ENCODE measurements at places on chromosomes 16 and 17.
A peak's percentile ranks its signal among the peaks of the same experiment; 100 is the strongest.

DNA sequence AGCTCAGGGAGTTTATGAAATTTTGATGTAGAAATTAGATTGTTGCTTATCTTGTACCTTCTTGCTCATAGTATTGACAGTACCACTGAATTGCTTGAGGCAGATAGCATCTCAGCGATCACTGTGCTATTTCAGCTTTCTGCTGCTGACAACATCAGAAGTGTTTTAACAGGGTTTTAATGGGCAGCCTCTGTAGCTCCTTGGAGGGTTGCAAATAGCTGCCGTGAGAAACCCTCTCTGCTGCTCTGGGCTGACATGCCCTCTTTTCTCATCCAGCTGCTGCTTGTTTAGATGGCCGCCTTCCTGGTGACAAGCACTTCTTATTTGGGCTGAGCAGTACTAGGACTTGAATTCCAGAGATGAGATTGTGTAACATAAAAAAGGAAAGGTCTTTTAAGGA is 180.2 kb upstream of the TBX2 start:
- DNase-seq = no peak

GRCh38 chr17:82065193-82065637 is 389 bp downstream of the DUS1L start:
- no peak for DNase-seq

DNA sequence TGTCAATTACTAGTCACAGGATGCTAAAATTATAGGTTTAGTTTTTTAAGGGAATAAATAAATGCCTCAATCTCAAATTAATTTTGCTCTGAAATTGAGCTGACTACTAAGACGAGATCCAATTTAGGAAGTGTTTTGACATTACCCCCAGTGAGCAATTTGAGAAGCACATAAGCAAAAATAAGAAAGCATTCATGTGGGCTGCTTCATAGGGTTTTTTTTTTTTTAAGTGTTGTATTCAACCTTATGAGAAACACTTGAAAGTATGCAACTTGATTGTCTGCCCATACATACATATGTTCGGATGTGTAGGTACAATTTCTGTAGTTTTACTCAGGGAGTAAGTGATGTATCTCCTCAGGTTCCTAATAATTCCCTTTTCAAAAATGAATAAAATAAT is 77.6 kb downstream of the PRKCA start:
- DNase-seq = no peak

GRCh38 chr16:80807906-80808305 is 3.5 kb upstream of the CDYL2 start:
- no peak for DNase-seq

- no peak for DNase-seq
Observed at GRCh38 chr17:41521574-41522261, 3.0 kb upstream of the KRT15 start.

- DNase-seq = no peak
Observed at GRCh38 chr16:1874854-1875253, 2.9 kb upstream of the MEIOB start.

DNA sequence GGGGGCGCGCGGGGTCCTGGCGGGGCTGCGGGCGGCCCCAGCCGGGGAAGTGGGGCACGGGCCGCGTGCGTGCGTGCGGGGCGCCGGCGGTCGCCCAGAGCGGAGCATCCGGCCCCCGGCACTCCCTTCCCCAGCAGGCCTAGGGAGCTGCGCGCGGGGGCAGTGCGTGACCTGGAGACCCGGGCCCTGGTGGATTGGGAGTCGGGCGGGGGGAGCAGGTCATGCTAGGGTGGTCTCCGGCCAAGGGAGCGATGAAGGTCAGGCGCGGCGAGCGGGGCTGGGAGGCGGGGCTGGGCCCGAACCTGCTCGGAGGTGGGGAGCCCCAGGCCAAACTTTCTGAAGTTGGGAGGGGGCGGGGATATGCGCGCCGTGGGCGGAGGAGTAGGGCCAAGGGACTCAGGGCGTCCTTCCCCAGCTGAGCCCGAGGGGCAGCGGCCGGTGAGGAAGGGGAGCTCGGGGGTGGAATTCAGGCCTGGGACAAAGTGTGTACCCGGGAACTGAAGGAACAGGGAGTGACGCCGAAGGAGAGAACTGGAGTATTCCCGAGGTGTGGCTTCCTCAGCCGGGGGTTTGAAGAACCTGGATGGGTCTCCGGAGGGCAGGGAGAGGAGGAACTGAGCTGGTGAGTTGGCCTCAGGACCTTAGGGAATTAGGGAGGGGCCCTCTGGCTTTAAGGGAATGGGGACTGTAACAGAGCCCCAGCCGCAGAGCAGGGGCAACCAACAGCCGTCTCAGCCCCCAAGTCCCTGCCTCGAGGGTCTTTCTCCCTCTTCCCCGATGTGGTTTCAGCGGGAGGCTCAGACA is 589 bp downstream of the XYLT2 start:
- DNase-seq = peak; percentile 11

- no peak for DNase-seq
Observed at GRCh38 chr17:77807746-77808441, 150.6 kb upstream of the TNRC6C start.

- no peak for DNase-seq
Observed at GRCh38 chr17:55624772-55625433, 97.8 kb downstream of the TMEM100 start.

- DNase-seq = no peak
Observed at GRCh38 chr17:79836972-79837887, 2.0 kb downstream of the CBX4 start.
